ENCODE measurements at places on chromosomes 4 and X.

DNA sequence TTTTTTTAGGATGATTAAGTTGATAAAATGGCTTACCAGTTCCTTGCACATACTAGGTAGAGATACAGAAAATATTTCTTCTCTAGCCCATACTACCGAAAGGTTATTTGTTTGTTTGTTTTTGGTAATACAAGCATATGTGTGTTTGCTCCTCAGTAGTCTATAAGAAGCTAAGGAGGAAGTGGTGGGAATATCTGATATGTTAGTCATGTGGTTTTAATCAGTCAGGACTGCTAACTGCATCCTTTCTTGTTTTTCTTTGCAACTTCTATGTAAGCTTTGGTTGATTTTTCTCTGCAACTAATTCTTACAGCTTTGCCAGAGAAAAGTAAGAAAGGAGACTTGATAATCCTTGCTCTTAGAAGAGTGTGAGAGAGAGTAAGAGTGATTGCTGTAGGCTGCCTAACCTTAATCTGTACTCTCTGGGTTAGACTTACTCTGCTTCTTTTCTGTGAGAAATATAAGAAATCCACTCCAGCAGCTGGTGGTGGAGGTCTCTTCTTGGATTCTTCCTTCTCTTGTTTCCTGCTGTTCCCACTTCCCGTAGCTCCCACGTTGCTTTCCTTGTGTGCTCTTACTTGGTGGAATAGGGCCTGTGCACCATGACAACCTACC is 28.3 kb downstream of the SEPTIN11 start:
- no peak for DNase-seq

DNA sequence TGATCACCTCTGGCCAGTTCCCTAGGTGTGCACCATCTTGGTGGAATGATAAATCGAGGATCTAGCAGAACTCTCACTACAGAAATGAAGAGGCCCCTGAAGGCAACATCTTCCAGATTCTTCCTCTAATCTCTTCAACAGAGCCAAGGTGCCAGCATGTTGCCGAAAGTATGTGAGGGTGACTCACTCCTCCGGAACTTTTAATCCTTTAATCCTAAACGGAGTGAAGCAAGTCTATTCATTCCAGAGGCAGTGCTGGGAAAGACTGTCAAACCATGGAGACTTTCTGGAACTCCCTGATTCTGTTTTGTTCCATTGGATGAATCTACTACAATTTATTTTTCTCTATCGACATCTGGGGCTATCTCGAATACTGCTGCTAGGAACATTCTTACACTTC is 68.7 kb downstream of the SUPT20HL2 start:
- DNase-seq = no peak

GRCh38 chrX:128543114-128543513 is 490.9 kb upstream of the ACTRT1 start:
- no peak for DNase-seq

GRCh38 chr4:20463176-20463430 is 211.4 kb downstream of the SLIT2 start:
- no peak for DNase-seq

DNA sequence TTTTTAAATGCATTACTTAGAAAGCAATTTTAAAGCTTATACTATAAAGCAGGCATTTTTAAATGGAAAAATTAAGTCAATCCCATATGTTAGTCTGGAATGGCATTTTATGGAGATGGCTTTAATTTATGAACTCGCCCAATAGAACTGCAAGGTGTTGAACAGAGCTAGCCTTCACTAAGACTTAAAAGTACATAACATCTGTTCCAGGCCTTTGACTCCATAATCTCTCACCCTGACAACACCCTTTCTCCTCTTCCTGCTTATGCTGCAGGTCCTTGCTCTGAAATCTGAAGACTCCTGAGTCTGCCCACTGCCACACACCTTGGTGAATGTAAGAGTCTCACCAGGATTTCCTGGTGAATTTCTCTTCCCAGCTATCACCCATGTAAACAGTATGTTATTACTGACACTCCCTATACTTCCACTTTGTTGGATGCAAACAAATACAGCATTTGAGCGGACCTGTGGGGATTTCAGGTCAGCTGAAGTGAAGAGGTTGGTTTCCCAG is 17.7 kb upstream of the SLC39A8 start:
- no peak for DNase-seq

- no peak for DNase-seq
Observed at GRCh38 chrX:112218388-112218787, 135.8 kb upstream of the TRPC5 start.

DNA sequence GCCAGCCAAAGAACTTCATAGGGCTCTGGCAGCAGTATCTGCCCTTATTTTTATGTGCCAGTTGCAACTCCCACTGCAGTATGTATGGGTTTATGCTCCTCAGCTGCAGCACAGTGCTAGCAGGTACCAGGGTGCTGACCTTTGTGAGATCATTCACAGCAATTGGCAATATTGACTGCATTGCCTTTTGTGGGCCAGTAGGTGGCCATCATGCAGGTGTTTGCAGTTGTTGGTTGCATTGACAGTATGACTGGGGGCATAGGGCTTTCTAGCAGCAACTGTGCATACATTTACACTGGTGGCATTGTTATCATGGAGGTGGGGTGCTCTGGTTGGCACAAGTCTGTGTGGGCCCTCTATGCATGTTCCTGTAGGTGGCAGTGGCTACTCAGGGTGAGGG is 42.5 kb downstream of the FAAH2 start:
- DNase-seq = no peak

DNA sequence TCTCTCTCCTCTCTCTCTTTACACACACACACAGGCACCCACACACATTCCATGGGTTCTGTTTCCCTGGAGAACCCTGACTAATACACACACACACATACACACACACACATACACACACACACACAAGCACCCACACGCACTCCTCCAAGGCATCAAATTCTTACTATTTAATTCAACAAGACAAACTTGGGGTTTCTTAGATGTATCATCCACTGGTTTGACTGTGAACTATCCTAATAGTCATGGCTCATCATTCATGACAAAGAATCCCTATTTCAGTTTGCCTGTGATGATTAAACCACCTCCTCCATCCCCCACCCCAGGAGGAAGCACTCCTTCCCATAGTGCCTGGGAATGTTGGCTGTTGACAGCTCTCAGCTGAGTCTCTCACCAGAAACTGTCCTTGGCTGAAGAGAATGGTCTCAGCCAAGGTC is 98.2 kb downstream of the USP46 start:
- no peak for DNase-seq

- no peak for DNase-seq
Observed at GRCh38 chr4:168221301-168221700, 97.3 kb downstream of the DDX60 start.

DNA sequence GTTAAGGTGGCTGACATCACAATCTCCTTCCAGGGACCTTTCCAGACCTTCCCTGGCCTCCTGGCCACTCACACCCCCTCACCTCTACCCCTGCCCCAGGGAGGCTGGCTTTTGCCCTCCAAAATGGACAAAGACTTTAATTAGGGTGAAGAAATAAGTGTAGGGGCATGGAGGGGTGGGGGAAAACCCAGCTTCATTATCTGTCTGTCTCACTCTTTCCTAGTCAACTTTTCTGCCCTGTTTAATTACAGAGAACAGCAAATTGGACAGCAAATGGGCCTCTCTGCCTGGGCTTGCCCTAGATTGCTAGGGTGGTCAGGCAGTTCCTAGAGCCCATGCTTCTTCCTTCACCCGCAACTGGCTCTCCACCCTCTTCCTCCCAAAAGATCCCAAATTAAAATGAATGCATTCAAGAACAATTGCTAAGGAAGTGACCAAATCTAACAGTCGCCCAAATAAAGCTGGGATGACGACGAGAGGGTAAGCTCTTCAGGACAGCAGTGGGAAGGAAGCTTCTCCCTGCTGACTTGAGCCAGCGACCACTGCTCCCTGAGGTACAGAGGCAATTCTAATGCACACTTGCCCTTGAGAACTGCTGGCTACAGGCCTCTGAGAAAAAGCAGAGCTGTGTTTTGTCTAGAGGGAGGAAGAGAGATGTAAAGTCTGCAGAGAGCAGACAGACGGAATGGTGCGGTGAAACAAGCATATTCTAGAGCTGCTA is 12.4 kb downstream of the RAI2 start:
- DNase-seq = no peak

- DNase-seq = no peak
Observed at GRCh38 chr4:154911608-154912098, 130.6 kb downstream of the RBM46 start.

- no peak for DNase-seq
Observed at GRCh38 chrX:11290416-11291102, 2.7 kb upstream of the AMELX start.

Data from stimulated activated CD4-positive, alpha-beta T cell treated with anti-CD3 and anti-CD28 coated beads, Interleukin-2, amount 100 ng/mL, for 4 hours (primary cell).